ENCODE measurements at places on chromosomes 5 and 9.

DNA sequence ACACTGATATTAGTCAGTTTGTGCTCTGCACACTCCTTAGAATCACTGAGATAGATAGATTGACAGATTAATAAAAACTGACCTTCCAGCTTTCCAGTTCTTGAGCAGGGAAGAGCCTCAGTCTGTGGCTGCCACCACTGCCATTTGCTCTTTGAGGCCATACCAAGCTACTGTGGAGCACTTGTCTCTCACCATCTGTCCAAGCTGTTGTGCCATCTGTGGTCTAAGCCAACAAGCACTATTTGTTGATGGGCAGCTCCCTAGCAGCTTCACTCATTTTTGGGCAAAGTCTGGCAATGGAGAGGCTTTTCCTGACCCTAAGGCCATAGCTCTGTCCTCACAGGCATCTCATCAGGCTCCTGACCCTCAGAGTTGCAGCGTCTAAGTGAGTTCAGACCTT is 30.4 kb downstream of the HTR1A start:
- DNase-seq: no peak

DNA sequence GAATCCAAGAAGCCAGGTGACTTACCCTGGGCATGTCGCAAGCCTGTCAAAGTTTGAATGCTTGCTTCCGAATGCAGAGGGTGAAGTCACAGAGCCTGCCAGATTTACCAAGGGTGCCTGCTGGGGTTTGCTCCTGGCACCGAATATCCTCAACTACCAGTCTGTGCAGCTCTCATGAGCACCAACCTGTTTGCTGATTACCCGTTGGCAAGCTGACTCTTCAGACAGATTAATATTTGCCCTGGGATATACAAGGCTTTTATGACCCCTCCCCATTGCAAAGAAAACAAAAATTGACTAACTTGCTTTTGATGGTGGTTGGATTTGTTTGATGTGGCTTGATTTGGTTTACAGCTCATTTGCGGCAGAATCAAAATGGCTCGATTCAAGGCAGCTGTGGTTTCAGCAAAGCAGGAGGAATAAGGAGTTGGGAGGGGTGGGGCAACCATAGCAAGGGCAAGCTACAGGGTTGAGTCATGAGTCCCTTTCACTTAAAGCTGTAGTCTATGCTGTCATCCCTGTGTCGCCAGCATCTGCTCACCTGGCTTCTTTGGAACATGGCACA is 82.3 kb upstream of the AGXT2 start:
- no peak for DNase-seq

DNA sequence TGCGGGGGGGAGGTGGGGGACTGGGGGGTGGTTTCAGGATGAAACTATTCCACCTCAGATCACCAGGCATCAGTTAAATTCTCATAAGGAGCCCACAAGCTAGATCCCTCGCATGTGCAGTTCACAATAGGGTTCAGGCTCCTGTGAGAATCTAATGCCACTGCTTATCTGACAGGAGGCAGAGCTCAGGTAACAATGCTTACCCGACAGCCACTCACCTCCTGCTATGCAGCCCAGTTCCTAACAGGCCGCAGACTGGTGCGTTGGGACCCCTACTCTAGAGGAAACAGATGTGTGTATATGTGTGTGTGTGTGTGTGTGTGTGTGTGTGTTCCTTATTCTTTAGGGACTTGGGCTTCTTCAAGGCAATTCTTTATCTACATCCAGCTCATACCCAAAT is 352.3 kb upstream of the CCNH start:
- DNase-seq: no peak

- DNase-seq: no peak
These were observed 656.3 kb downstream of the ANXA1 start for GRCh38 chr9:73807952-73808351.

DNA sequence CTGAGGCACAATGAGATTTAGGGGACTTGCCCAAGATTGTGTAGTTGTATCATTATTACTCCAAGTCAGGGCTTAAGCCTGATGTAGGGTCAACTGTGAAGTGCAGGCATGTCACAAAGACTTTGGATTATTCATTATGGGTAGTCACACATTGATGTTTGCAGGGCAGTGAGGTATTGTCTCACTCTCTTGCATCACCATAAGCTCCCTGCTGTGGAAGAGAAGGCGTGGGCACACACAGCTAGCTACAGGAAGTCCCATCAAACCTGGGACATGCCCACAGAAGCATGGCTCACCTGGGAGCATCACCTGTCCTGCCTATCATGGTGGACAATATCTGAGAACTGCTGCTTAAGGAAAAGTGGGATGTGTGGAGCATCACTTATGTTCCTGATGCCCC is 42.1 kb downstream of the TMOD1 start:
- DNase-seq: no peak

GRCh38 chr5:68224509-68225187 is 9.1 kb downstream of the PIK3R1 start:
- DNase-seq: no peak

DNA sequence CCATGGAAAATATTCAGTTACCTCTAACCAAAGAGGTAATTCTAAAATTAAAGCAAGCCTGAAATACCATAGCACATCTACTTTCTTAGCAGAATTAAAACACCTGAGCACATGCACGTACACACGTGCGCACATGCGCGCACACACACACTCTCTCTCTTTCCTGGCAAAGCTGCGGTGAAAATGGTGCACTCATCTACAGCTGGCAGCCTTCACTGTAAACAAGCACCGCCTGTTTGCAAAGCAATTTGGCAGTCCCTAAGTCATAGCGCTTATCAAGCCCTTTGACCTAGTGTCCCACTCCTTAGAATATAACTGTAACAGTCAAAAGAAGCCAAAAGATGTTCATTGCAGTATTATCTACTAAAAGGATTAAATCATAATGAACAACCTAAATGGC is 278.7 kb downstream of the DENND1A start:
- DNase-seq: no peak

DNA sequence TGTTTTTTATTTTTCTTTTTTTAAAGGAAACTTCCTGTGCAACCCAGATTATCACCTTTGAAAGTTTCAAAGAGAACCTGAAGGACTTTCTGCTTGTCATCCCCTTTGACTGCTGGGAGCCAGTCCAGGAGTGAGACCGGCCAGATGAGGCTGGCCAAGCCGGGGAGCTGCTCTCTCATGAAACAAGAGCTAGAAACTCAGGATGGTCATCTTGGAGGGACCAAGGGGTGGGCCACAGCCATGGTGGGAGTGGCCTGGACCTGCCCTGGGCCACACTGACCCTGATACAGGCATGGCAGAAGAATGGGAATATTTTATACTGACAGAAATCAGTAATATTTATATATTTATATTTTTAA is 2.1 kb downstream of the CSF2 start:
- DNase-seq: no peak

- no peak for DNase-seq
These were observed 138.8 kb upstream of the POC5 start for GRCh38 chr5:75856056-75856455.

DNA sequence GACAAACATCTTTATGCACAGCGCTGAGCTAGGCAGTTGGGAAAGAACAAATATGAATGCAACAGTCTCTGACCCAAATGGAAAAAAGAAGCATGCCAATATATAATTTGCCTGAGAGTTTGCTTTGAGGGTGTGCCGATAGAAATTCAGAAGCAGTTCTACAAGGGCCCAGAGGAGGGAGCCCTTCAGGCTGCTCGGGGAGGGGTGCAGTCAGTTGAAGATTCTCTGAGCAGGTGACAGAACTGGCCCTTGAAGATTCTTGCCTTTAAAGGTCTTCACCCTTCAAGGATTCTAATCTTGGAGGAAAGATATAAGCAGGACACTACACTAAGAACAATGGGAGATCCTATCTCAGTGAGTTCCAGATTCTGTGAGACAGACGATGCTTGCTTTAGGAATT is 3.7 kb upstream of the PAPPA start:
- no peak for DNase-seq

DNA sequence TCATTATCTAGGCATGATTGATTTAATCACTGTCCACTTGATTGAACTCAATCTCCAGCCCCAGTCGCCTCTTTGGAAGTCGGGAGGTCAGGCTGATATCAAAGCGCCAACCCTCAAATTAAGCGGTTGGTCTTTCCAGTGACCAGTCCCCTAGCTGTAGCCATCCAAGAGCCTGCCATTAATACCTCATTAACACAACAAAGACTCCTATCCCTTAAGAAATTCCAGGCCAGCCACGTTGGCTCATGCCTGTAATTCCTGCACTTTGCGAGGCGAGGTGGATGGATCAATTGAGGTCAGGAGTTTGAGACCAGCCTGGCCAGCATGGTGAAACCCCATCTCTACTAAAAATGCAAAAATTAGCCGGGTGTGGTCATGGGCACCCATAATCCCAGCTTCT is 27.4 kb upstream of the GCNT1 start:
- DNase-seq: no peak

DNA sequence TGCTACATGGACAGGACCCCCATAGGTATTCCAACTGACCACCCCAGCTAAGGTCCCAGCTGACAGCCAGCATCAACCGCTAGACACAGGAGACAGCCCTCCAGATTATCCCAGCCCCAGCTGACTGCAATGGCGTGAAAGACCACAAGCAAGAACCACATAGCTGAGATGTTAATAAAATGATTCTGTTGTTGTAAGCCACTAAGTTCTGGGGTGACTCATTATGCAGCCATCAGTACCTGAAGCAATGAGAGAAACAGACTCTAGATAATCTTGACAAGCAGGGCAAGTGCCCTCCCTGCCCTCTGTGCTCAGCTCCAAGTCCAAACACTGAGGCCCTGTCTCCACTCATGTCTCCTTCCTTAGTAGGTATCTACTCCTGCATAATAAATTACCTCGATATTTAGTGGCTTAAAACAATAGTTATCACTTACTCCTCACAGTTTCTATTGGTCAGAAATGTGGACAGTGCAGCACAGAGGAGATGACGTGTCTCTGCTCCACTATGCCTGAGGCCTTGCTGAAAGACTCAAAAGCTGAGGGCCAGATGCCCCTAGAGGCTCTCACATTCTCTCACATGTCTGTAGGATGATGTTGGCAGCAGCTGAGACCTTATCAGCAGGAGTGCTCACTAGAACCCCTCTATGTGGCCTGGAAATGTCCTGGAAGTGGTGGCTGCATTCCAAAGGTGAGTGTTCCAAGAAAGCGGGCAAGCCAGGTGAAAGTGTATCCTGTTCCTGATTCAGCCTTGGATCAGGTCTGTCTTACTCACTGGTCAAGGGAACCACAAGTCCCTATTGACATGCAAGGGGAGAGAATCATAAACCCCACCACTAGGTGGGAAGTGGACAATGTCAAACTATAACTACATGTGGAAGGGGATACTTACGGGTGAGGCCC is 2.5 kb downstream of the MGAT1 start:
- no peak for DNase-seq

GRCh38 chr9:76358628-76359280 is 35.5 kb downstream of the RFK start:
- DNase-seq: no peak
